Activated naive CD4-positive, alpha-beta T cell treated with Interleukin-2 at 50 U/mL for 16 hours (primary cell): ENCODE measurements at places on chromosomes 11 and 22.

DNA sequence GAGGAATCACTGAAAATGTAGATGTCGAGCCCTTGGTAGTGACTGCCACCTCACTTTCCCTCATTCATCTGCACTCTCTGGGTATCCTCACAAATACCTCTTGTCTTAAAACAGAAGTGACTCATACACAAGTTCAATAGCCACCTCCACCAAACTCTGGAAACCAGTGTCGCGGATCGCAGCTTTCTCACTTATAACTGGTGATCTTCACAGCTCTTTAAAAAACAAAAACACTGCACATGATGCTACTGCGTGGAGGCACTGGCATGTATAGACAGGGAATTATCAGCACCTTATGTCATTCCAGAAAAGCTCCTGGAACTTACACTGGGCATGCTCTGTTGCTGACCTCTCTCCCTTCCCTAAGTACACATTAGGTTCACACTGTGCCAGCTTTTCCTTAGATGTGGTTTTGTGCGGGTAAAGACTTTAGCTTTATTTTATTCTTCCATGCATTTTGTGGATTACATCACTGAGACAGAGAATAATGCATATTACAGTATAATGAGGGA lies 425.5 kb upstream of the CADM1 start:
- DNase-seq = no peak

- no peak for DNase-seq
Observed at GRCh38 chr11:103359216-103359615, 250.0 kb downstream of the DYNC2H1 start.

DNA sequence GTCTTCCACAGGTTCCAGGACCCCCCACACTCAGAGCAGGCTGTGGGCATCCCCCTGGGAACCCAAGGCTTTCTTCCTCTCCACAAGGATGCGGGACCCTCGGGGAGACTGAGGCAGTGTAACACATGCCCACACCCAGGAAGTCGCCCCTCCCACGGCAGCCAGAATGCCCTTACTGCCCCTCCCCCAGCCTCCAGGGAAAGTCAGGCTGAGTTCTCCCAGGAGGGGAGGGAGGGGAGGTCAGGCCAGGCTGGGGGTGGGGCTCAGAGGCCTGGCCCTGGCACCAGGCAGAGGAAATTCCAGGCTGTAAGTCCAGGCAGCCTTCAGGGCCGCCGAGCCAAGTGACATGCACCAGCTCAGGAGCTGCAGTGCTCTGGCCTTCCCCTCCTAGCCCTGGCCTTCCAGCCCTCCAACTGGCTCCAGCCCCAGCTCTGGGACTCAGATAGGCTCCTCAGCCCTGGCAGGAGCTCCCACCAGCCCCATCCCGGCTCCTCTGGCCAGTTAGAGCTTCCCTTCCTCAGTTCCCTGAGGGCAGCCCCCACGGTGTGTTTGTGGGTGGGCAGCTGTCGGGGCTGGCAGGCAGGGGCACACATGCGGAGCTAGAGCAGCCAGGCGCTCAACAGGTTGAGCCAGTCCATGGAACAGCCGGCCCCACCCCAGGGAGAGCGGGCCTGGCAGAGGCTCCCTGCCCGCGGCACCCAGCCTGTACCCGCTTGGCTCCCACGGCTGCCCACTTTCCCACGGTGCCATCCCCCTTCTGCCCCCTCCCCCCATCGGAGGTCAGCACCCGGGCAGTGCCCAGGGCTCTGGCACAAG lies 3.6 kb downstream of the BCL9L start:
- no peak for DNase-seq

DNA sequence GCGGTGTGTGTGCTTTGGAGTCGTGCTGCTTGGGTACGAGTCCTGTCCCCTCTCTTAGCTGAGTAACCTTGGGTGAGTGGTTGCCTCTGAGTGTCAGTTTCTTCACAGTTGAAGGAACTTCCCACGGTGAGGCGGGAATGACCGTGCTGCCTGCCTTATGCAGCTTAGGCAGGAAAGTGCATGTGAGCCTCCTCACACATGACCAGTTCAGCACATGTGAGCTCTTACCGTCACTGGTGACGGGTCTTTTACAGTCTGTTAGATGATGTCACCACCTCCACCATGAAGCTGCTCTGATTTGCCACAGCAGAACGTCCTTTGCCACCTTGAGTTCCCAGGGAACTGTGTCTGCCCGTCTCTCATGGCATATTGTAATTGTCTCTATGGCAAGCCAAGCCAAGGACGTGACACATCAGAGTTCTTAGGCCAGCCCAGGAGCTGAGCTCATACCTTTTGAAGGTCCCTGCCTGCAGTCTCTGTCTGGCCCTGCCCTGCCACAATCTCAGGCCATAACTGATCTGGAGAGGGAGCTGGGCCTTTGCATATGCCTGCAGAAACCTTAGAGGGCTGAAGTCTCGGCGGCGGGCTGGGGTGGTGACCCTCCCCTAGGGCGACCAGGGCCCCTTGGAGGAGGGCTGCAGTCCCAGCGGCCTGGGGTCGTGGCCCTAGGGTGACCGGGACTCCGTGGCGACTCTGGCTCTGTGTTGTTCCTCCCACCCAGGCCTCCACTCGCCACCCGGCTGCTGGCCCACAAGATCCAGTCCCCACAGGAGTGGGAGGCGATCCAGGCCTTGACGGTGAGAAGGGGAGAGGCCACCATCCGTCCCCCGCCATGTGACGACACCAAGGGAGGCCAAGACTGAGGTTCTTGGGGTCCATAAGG lies 7.8 kb downstream of the GGA1 start:
- DNase-seq = no peak

DNA sequence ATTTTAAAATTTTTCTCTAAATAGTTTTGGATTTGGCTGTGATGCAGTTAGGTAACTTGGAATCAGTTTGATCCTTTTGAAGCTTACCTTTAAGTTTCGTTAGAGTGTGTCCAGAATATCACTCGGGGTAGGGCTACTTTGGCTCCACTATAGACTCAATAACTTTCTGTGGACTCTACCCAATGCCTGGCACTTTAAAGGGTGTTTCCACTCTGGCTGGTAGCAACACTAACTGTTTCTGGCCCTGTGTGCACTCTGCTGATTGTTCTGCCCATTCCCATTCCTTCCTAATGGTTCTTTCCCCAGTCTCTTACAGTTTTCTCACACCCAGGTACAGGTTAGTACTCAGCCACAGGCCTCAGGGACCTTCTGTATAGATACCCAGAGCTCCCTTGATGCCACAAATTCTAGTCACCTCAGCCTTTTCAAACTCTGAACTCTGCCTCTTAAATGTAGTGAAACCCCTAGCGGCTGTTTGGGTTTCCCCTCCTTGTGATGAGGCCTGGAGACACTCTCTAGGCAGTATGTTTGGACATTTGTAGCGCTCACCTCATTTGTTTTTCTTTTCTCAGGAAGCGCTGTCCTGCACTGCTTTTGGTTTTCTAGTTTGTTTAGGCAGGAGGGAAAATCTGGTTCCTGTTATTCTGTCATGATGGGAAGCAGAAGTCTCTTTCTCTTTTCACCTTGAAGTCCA lies 16.8 kb downstream of the CUL5 start:
- no peak for DNase-seq

DNA sequence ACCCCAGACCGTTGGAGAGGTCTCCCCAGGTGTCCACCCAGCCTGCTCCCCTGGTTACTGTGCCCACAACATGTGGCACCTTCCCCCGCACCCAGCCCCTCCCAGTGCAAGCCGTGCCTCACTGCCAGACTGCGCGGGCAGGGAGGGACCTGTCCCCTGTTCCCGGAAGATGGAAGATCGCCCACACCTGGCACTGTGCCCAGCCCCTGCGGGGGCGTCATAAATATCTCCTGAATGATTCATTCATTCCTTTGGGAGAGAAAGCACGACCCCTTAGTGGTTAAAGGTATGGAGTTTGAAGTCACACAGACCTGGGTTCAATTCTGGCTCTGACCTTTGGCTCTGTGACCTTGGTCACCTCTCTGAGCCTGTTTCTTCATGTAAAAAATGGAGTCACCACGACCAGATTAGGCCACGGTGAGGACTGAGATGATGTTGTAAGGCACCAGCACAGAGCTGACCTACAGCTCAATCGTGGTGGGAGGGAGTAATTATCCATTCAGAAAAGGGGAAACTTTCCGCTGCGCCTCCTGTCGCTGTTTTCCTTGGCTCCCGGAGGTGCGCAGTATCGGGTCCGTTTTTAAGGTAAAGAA lies 497 bp upstream of the SYT12 start:
- no peak for DNase-seq

- no peak for DNase-seq
Observed at GRCh38 chr11:77106321-77106720, 3.7 kb downstream of the OMP start.

DNA sequence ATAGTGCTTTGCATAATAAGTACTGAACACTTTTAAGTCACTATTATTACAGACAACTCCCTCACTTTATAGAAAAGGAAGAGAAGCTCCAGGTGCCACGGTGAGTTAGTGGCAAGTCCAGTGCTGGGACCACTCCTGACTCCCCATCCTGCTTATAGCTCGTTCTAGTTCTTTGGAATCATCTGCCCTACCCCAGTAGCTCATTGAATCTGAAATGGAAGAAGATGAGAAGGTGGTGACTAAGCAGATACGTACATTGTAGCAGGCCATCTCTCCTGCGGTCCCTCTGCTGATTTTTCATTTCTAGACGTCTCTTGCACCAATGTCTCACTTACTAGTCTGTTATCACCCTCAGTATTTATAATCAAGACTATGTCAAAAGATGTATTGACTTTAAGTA lies 21.6 kb downstream of the MMP20 start:
- DNase-seq = no peak

GRCh38 chr11:115199481-115200069 lies 304.6 kb downstream of the CADM1 start:
- no peak for DNase-seq

DNA sequence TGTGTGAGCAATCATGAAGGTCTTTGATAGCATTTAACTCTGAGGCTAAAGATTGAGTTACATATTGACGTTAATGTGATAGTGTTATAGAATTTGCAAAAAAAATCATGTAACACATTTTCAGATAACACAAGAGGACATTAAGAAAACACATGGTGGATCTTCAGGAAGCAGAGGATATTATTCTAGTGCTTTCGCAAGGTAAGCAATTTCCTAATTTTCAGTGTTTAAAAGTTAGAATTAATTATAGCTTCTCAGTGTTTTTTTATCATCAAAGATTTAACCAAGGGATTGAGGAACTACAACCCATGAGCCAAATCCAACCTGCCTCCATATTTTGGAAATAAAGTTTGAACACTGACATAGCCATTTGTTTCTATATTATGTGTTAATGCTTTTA lies 78.5 kb downstream of the DKK3 start:
- DNase-seq = no peak

- DNase-seq = no peak
Observed at GRCh38 chr11:87459351-87459750, 421.6 kb downstream of the TMEM135 start.

DNA sequence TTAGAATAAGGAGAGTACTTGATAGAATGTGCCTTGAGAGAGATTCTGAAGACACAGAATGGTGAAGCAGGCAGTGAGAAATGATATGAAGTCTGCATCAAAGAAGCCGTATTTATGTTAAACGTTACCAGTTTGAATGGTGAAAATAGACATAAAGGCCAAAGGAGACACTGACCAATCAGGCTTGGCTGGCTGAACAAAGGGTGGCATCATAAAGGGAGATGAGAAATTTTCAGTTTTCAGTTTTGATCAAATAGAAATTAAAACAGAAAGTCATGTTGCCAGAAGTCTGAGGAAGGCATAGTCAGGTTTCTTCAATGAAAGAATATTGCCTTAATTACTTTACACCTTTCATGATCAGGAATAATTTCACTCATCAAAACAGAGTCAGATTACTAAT lies 6.6 kb downstream of the OR51F1 start:
- no peak for DNase-seq

DNA sequence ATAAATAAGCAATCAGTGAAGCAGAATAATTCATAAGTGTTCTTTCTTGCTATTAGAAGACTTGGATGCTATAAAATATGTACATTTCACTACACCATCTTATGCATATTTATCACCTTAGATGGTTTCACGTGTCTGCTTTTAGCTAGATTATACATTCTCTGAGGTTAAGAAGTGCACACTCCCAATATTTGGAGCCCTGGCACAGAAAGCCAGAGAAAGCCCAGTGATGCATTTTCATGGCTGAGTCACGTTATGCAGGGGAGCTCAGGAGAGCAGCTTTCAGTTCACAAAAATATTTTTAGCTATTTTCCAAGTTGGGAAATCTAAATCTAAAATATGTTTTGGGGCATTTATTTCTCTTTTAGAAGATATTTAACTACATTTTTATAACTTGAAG lies 5.1 kb upstream of the TP53AIP1 start:
- DNase-seq = no peak

DNA sequence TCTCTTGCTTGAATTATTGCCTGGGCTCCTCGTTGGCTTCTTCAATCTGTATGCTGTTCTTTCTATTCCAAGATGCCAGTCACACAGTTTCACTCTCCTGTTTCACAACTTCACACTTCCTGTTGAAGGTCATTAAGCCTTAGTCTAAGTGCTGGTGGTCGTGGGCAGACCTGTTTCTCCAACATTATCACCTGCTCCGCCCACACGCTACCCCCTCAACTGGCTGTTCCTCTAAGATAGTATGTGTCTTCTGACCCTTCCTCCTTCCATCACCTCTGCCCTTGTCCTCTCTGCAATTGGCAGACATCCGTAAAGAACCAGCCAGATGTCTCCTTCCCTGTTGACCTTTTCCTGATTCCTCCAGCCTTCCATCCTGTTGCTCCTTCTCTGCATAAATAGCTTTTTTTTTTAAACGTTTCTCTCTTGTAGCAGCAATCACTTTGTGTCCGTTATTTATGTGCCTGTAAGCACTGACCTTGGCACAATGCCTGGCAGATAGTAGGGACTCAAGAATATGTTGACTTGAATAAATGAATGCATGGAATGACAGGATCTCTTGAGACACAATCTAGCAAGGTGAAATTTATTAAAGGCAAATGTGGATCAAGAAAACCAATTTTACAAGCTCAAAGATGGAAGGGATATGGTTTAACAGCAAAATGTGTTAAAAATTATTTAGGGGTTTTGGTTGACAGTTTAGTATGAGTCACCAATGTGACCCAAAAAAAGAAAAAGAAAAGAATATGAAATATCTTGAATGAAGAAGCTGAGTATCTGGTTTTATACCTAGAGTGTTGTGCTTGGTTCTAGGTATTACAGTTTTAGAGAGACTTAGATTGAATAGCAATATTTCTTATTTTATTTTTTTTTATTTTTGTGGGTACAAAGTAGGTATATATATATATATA lies 12.6 kb downstream of the DIXDC1 start:
- DNase-seq = no peak

- DNase-seq = no peak
Observed at GRCh38 chr11:30062103-30062502, 45.3 kb upstream of the KCNA4 start.

GRCh38 chr11:47592251-47592650 lies 2.0 kb downstream of the C1QTNF4 start:
- no peak for DNase-seq

- no peak for DNase-seq
Observed at GRCh38 chr11:18288911-18289310, 22.8 kb downstream of the SAA1 start.
